ENCODE measurements at places on chromosomes 1 and 21. TPM values are rescaled to one million over a fixed set of nuclear protein-coding genes. Genes with fewer than 3 reads are reported as not detected.
A peak's percentile ranks its signal among the peaks of the same experiment; 100 is the strongest.

GRCh38 chr1:246527402-246528088, 20.5 kb upstream of the SMYD3 start:
- no peak overlapping the region for H3K27ac ChIP-seq
- no peaks in the 10 kb centered on the region for H3K27me3 ChIP-seq
- no peaks in the 10 kb centered on the region for H3K36me3 ChIP-seq
- H3K4me3 ChIP-seq = no peak overlapping the region
- no peak for DNase-seq

- H3K4me3 ChIP-seq = no peak overlapping the region
- DNase-seq = no peak
- H3K4me1 ChIP-seq = peaks cover 35% of the 10 kb centered on the region
- H3K27ac ChIP-seq = no peak overlapping the region
- H3K27me3 ChIP-seq = peaks cover 75% of the 10 kb centered on the region
These were observed 64.6 kb downstream of the SIK1 start for GRCh38 chr21:43362321-43362791.

- peaks cover 19% of the 10 kb centered on the region for H3K4me1 ChIP-seq
- H3K27me3 ChIP-seq = no peaks in the 10 kb centered on the region
- H3K36me3 ChIP-seq = no peaks in the 10 kb centered on the region
- peak overlapping the region; percentile 88 for H3K4me3 ChIP-seq
- peak overlapping the region; percentile 80 for H3K27ac ChIP-seq
- DNase-seq = peak; percentile 69
These were observed 613 bp downstream of the ZFYVE9 start for GRCh38 chr1:52142220-52143183.

DNA sequence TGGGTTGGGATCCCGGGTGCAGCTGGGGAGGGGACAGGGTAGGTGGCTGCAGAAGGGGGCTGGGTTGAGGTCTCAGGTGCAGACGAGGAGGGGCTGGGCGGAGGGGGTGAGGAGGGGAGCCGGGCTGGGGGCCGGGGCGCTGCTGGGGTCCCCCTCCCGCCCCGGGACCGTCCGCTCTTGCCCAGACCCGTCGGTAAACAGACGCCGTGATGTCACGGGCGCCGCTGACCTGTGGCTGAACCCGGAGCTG, 22.3 kb downstream of the DHRS3 start:
- no peak for DNase-seq
- no peak overlapping the region for H3K4me3 ChIP-seq
- peaks cover 1% of the 10 kb centered on the region for H3K4me1 ChIP-seq
- peaks cover 77% of the 10 kb centered on the region for H3K36me3 ChIP-seq
- H3K27me3 ChIP-seq = no peaks in the 10 kb centered on the region
- H3K27ac ChIP-seq = no peak overlapping the region

DNA sequence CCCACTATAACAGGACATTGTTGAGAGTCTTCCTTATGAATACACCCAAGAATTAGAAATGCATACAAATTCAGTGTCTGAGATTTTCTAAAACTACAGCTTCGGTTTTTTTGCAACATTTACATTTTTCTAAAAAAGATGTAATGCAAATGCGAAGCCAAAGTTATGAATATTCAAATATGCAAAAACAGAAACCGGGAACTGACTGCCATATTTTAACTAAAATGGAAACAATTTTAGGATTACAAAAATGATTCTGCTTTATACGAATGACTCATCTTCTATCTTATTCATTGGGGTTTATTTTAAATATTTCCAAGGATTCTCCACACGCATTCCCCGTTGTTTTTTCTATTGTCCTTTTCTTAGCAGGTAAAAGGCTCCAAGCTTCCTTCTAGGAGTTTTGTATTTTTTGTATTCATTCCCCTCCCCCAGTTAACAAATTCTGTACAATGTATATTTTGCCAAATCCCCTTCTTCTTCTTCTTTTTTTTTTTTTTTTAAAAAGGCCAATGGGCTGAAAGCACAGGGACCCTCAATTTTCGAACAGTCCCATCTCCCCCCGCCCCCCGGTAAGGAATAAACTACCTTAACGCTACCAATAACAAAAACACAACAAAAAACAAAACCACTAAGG, 1.0 kb downstream of the ARPC5 start:
- peak overlapping the region; percentile 73 for H3K27ac ChIP-seq
- H3K27me3 ChIP-seq = no peaks in the 10 kb centered on the region
- no peaks in the 10 kb centered on the region for H3K4me1 ChIP-seq

- H3K27me3 ChIP-seq = peaks cover 21% of the 10 kb centered on the region
- no peak overlapping the region for H3K4me3 ChIP-seq
- DNase-seq = no peak
- peaks cover 17% of the 10 kb centered on the region for H3K4me1 ChIP-seq
These were observed 16.5 kb downstream of the ACOT11 start for GRCh38 chr1:54564312-54565112.

DNA sequence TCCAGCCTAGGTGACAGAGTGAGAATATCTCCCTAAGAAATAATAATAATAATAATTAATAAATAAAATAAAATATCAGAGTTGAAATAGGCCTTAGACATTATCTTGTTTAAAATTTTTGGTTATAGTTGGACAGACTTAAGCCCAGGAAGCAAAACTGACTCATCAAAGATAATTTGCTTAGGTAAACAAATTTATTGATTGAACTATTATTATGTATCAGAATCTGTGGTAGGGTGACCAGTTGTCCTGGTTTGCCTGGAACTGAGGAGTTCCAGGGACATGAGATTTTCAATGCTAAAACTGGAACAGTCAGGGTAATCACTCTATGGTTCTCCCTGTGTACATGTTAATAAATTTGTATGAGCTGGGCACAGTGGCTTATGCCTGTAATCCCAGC, 47.8 kb upstream of the RNF11 start:
- no peaks in the 10 kb centered on the region for H3K4me1 ChIP-seq
- no peak for DNase-seq
- no peak overlapping the region for H3K27ac ChIP-seq

DNA sequence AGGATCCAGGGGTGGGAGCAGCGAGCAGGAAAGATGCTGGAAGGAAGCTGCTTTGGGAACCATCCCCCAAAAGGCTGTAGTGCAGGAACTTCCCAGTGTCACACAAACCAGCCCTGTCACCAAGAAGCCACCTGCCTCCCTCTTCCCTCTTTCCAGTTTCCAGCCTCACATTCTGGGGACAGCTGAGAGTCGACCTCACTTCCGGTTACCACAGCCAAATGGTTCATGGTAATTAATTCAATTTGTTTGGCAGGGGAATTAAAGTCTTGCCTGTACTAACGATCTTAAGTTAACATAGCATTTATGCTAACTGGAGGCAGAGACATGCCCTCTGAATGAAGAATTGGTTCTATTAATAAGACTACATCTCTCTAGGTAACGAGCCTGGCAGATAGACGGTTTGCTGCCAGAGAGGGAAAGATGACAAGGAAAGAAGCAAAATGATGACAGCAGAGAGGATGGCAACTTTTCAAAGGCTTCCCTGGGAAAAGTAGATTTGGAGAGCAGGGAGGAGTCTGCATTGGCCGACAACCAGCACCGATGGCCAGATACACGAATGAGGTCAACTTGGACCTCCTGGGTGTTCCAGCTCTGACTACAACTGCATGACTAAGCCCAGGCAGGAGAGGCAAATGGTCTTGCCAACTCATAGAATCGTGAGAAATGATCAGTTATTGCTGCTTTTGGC, 64.1 kb downstream of the TMCO4 start:
- no peak overlapping the region for H3K27ac ChIP-seq
- DNase-seq = no peak
- no peaks in the 10 kb centered on the region for H3K36me3 ChIP-seq
- H3K4me3 ChIP-seq = no peak overlapping the region
- no peaks in the 10 kb centered on the region for H3K4me1 ChIP-seq

- H3K36me3 ChIP-seq = no peaks in the 10 kb centered on the region
- no peaks in the 10 kb centered on the region for H3K27me3 ChIP-seq
- no peak overlapping the region for H3K4me3 ChIP-seq
- H3K4me1 ChIP-seq = no peaks in the 10 kb centered on the region
These were observed 52.4 kb upstream of the NTPCR start for GRCh38 chr1:232897949-232898465.

DNA sequence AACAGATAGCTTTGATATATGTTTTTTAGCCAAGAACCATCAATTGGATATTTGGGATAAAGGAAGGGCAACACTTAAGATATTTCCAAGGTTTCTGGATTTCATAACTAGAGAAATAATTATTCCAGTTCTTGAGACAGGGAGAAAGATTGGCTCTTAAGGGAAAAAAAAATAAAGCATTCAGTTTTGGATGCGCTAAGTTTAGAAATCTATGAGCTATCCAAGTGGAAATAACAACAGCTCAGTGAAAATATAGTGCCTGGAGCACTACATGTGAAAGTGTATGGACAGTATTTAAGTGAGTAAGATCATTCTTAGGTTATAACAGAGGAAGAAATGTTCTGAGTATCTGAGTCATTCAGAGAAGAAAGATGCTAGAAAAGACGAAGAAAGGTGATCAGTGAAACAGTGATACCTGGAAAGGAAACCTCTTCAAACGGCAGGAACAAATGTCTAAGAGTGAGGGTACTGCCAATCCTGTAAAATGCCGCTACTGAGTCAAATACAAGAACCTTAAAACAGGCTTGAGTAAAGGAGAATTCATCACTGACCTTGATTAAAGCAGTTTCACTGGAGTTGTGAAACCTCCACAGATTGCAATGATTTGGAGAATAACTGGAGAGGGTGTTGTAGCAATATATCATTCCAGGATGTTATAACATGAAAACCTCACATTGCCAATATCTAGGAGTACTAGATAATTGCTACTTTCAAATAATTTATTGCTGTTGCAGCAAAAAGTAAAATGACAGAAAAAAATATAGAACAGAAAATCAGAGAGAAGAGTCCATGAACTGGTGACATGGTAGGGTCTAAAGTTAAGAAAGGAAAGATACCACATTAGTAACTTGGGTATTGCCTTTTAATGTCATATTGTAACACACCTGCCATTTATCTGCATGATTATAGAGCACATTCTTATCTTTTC, 482.1 kb upstream of the RGS18 start:
- no peaks in the 10 kb centered on the region for H3K36me3 ChIP-seq
- no peak for DNase-seq
- H3K27ac ChIP-seq = no peak overlapping the region
- no peaks in the 10 kb centered on the region for H3K4me1 ChIP-seq
- H3K27me3 ChIP-seq = no peaks in the 10 kb centered on the region

DNA sequence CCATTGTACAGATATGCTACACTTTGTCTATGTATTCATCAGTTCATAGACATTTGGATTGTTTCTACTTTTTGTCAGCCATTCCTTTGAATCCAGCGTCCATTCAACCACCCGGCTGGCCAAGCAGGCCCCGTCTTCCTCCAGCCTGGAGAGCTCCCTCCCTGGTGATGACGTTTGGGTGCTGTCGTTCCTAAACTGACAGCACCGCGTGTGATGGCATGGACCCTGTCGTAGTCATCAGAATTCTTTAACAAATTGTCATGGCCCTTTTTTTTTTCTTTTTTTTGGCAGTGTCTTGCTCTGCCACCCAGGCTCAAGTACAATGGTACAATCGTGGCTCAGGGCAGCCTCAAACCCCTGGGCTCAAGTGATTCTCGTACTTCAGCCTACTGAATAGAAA, 138.6 kb upstream of the ERRFI1 start:
- H3K4me3 ChIP-seq = no peak overlapping the region
- H3K27ac ChIP-seq = no peak overlapping the region
- H3K36me3 ChIP-seq = no peaks in the 10 kb centered on the region

DNA sequence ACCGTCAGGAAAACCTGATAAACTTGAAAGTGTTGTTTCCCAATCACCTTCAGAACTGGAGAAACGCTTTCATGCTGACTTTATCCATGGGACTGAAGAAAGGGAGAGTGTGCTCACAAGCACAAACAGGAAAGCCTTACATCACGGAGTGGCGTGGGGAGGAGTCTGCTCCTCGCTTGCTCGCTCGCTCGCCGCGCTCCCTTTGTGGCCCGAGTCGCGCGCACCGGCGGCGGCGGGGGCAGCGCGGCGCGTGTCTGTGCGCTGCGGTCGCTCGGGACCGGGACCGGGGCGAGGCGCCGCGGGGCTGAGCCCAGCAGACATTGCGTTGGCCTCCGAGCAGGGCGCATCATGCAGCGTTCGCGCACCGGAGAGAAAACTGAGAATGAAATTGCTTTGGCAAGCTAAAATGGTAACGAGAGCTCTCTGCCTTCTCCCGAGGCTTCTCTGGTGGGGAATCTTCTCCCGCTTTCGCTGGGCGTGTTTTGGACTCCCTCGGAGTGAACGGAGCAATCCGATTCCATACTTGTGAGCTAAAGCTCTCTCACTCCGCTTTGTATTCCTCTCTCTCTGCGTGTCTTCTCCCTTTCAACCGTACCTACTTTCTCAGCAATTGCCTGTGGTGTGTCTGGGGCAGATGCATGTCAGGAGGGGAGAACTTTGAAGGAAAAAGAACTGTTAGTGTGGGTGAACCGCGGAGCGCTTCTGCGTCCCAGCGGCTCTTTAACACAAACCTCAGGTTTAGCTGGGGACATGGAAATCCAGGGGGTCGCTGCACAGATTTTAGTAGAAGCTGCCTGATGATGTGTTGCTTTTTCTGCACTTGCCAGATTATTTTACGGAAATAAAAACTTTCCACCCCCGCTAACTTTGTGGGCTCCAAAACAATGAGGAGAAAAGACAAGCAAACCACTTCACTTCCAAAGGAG, at the start of gene RGL1:
TSS of gene RGL1 (plus strand) at position 205 of the 926 bp plus-strand sequence. CDS start at position 383, 178 bp downstream.
- H3K4me3 ChIP-seq = no peak within 1 kb of the TSS
- H3K4me1 ChIP-seq = peaks cover 5% of the 10 kb centered on the region
- peaks cover 12% of the 10 kb centered on the region for H3K27me3 ChIP-seq
- no peak within 1 kb of the TSS for H3K27ac ChIP-seq

DNA sequence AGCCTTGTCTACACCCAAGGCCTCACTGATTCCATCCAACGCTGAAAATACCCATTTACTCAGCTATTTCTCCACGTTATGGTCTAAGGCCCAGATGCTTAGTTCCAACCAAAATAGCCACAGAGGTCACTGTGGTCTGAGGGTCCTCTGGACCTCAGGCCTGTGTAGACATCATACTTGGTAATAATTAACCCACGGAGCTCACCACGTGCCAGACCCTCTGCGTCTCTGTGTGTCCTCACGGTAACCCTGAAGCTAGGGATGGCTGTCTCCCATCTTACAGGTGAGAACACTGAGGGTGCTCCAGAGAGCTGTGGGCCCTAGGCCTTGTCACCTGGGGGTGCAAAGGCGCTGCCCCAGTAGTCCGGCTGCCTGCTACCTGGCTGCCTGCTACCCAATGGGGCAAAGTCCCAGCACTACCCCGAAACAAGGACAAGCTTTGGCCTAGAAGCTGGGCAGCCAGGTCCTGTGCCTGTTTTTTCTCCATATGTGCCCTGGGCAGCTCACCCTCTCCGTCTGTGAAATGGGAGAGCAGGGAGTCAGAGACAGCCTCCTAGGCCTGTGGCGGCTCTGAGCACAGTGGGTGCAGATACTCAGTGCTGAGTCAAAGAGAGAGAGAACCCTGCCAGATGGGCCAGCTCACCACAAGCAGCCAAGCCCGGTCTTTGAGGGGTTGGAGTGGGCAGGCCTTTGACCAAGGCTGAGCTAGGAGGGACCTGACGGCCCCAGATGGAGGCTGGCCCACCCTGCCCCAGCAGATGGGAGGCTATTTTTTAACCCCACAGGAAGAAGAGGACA, 17.0 kb upstream of the RUNX3 start:
- no peak overlapping the region for H3K4me3 ChIP-seq
- H3K27ac ChIP-seq = no peak overlapping the region
- no peaks in the 10 kb centered on the region for H3K36me3 ChIP-seq
- peaks cover 6% of the 10 kb centered on the region for H3K27me3 ChIP-seq
- DNase-seq = no peak
- peaks cover 1% of the 10 kb centered on the region for H3K4me1 ChIP-seq

CRYBG2 gene
- 8.8 TPM for total RNA-seq

AGTRAP gene
- 85.8 TPM for total RNA-seq

LCE1A gene
- total RNA-seq = not detected

AMPD1 gene
- not detected for total RNA-seq

Data from K562 (cell line).